ENCODE measurements at places on chromosomes 13 and 19.

GRCh38 chr13:22703601-22704209, 477.1 kb upstream of the SGCG start:
- no peak for DNase-seq

GRCh38 chr13:90375851-90376250, 971.6 kb upstream of the MIR17HG start:
- no peak for DNase-seq

DNA sequence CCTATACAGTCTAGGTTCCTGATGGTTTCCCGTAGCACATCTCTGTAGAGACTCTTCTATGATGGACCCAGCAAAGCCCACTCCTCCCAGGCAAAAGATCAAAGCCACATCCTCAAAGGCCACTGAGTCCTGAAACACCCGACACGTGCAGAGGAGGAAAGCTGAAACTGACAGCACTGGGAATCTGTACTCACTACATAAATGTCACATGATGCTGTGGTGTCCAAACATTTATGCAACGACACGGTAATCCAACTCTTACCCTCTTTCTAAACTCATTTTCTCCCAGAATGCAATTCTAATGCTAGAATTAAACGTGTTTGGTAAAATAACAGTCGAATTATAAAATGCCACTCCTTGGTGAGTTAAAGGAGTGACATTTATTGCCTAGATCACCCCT, 7.0 kb upstream of the ZNF441 start:
- DNase-seq, result no peak

DNA sequence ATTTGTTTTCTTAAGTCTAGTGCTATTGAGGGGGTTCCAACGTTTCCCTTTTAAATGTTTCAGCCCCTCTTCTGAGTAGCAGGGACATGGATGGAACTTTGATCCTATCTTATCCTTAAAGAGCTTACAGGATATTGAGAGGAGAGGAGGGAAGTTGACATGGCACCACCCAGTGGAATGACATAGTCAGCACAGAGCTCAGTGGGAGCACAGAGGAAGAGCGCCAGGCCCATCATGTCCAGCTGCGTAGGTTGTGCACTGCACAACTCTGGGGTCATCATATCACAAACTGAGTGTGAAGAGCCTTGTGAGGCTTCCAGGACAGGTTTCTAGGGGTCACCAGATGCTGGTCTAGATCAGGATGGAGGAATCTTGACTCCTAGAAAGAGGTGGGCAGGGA, 4.6 kb upstream of the CDC42EP5 start:
- no peak for DNase-seq

Data from stimulated activated CD8-positive, alpha-beta memory T cell treated with anti-CD3 and anti-CD28 coated beads, Interleukin-2, amount 100 ng/mL, for 1 hour (primary cell).